Activated CD8-positive, alpha-beta memory T cell treated with anti-CD3 and anti-CD28 coated beads, Interleukin-2, amount 50 U/mL, for 48 hours (primary cell): ENCODE measurements at places on chromosomes 13 and 19.

DNA sequence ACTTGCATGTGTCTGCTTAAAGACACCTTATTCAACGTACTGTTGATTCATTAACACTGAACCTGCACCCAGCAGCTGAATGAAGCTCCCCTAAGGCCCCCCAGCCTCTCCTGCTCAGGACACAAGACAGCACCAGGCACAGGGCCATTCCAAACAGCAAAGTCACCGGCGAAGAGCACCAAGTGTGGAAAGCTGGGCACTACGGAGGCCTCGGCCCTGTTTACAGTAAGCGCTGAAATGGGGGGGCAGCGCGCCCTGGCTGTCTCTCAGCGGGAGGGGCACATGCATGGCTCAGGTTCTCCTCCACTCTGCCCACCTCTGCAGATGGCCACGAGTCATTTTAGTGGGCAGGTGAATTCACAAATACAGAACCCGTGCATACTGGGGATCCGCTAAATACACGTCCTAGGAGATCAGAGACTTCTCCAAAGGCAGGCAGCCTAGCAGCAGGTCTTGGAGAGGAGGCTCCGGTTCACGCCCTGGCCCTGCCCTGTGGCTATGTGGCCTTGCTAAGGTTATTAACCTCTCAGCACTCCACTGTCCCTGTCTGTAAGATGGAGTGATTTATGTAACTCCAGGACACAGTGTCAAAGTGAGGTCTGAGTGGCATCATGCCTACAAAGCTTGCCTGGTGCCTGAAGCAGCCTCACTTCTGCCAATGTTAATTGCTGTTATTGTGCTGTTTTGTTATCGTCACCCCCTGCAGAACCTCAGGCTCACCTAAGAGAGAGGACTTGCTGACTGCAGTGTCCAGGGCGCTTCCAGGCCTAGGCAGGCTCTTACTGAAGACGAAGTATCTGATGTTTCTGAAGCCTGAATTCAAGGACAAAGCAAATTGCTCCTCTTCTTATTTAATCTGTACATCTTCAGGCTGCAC lies 207.4 kb upstream of the SOX1 start:
- no peak for DNase-seq

GRCh38 chr13:24043590-24044350 lies 116.8 kb upstream of the SPATA13 start:
- no peak for DNase-seq

DNA sequence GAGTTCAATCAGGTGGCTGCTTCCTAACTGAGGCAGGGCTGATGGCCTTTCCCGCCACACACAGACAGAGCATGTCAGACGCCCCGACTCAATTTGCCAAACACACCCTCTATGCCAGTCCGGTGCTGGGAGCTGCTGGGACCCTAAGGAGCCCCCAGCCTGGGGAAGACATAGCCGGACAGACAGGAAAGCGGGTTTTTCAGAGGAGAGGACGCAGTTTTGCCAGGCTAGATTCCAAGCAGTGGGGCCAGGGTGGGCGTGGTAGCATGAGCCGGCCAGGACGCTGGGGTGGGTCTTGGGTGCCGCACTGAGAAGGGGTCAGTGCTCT lies 19.8 kb downstream of the MAST3 start:
- DNase-seq: no peak

DNA sequence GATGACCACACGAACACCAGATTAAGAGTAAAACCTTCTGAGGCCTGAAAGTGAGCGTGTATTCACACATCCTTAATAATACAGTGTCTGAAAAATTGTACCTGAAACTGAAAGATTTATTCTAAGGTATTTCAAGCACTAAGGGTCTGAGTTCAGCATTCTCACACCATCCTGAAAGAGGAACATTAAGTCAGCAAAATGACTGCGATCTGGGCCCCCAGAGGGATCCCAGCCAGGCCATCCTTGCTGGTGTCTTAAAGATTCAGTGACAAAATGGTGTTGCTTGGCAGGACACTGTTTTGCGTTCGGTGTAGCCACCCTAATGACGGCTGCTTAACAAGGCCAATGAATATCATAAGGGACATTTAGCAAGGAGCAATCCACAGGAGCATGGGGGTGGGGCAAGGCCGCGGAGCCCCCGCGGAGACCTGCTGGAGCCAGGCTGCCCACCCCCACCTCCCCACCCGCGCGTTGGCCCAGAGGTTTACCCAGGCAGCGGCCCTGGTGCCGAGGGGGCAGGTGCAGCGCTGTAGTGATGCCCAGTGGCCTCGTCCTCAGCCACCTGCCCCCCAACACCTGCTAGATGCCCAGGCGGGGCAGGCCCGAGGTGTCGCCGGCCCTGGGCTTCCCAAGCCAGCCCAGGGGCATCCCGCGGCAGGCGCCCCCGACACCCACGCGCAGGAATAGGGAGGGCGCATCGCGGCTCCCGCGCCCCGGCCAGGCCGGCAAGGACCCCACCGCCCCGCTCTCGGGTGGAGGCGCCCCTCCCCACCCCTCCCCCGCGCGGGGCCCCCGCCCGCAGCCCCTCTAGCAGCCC lies 742 bp downstream of the NALCN start:
- DNase-seq: no peak

DNA sequence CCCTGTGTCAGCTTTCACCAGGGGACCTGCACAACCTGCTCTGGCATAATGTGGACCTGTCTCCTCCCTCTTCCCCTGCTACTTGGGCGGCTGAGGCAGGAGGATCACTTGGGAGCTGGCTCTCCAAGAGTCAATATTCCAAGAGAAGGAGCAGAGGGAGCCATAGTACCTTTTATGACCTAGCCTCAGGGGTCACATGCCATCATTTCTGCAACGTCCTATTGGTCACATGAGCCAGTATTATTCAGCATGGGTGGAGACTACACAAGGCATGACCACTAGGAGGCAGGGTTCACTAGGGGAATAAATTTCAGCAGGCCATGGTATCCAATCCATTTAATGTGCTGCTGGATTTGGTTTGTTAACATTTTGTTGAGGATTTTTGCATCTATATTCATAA lies 12.0 kb upstream of the SHFL start:
- DNase-seq: no peak

DNA sequence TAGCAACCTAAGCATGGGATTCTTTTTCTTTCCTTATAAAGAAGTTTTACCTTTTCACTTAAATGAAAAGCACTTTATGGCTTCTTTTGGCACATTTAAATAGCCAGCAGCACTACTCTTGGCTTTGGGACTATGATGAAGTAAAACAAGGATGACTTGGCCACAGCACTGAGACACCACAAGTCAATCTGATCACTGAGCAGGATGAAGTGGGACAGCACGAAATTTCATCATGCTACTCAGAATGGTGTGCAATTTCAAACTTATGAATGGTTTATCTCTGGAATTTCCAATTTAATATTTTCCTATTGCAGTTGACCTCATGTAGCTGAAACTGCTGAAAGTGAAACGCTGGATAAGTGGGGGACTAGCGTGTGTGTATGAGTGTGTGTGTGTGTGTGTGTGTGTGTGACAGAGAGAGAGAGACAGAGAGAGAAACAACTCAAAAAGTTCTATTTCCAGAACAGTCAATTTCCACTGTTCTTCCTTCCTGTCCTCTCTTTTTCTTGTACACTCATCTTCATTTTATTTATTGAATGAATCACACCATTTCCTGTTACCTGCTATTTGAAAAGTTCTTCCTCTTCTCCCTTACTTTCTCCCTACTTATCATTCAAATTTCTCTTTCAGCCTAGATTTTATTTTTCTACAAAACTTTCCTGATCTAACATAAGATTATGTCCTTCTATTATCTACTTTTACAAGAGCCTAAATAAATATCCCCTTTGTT lies 414.2 kb upstream of the MIR17HG start:
- DNase-seq: no peak

GRCh38 chr13:96844616-96845015 lies 149.7 kb downstream of the OXGR1 start:
- DNase-seq: no peak

DNA sequence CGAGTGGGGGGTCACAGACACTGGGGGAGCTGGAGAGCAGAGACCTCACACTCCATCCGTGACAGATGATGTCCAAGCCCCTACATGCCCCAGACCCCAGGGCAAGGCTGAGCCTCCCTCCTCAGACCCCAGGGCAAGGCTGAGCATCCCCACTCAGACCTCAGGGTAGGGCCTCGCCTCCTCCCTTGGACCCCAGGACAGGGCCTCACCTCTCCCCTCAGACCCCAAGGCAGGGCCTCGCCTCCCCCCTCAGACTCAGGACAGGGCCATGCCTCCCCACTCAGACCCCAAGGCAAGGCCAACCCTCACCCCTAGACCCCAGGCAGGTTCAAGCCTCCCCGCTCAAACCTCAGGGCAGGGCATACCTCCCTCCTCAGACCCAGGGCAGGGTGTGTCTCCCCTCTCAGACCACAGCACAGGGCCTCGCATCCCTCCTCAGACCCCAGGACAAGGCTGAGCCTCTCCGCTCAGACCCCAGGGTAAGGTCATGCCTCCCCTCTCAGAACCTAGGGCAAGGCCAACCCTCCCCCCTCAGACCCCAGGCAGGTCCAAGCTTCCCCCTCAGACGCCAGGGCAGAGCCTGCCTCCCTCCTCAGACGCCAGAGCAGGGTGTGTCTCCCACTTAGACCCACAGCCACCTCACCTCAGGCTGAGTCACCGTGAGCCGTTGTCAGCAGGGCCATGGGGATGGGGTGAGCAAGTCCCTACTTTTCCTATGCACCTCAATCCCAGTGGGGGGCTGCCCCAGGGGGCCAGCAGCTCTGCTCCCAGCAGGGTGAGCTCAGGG lies 1.7 kb upstream of the S1PR4 start:
- DNase-seq: peak; percentile 82

DNA sequence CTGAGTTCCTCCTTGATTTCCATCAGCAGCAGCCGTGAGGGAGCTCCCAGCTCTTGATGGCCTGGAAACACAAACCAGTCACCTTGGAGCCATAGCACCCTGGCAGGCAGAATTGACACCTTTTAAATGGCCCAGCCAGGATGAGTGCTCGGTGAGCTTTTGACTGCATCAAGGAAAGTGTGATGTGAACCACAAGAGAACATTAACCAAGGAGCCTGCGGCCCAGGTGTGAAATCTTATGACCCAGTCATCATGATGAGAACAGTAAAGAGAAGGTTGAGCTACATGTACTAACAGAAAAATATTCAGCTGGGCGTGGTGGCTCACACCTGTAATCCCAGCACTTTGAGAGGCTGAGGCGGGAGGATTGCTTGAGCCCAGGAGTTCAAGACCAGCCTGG lies 22.8 kb downstream of the SUGP2 start:
- DNase-seq: no peak

DNA sequence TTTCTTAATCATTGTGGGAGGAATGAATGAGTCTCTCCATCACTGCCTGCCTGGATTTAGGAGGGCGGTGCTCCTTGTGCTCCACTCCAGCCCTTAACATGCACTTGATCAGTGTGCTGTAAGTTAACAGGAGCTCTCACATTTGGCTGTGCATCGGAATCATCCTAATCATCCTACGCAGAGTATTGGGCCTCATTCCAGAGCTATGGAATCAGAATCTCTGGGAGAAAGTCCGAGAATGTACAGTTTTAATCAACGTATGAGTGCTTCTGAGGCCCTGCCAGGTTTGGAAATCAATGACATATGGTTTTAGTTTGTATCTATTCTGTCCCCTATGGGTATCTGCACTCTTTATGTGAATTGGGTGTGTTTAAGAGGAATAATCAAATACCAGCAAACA lies 34.9 kb upstream of the DCLK1 start:
- DNase-seq: no peak

DNA sequence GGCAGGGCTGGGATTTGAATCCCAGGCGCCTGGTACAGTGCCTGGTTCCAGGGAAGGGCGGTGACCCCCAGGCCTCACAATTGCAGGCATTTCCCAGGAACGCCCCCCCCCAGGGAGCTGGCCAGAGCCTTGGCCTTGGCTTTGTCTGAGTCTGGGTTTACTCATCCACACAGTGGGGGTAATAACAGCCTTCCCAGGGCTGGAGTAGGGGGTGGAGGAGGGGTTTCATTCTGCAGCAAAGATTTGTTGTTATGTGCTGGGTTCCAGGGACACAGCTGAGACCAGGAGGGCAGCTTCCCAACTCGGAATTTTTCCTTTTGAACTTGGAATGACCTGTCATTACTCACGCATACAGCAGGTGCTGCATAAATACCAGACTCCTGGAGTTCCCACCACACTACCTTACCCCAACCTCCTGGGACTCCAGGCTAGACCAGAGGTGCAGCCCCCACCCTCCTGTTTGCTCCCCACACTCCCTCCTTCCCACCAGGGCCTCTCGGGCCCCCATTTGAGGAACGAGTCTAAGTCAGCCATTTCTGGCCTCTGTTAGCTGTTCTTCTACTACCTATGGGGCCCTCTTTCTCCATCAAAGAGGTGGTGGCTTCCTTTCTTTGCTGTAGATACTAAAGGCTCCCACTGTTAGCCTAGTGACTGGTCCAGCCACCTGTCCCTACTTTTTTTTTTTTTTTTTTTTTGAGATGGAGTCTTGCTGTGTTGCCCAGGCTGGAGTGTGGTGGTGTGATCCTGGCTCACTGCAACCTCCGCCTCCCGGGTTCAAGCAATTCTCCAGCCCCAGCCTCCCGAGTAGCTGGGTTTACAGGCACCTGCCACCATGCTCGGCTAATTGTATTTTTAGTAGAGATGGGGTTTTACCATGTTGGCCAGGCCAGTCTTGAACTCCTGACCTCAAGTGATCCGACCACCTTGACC lies 1.6 kb upstream of the ADAMTS10 start:
- no peak for DNase-seq

- DNase-seq: no peak
These were observed 1.1 kb upstream of the SHD start for GRCh38 chr19:4278010-4278409.

DNA sequence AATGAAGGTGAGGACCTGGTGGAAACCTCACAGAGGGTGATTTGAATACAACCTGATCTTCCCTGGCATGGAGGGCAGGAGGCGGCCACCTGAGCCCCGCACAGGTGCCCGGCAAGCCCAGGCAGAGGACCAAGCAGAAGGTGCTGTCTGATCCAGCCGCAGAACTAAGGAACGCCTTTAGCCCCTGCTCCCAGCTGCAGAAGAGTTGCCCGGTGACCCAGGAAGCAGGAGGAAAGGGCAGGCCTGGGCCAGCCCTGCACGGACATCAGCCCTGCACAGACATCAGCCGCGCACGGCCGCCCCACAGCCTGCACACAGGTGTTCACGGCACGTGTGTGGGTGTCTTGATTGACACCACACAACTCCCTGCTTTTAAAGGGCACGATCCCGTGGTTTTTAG lies 43.1 kb downstream of the RASA3 start:
- no peak for DNase-seq

- DNase-seq: no peak
These were observed 440.9 kb downstream of the RFC3 start for GRCh38 chr13:34258646-34259386.

- DNase-seq: no peak
These were observed 52.0 kb downstream of the MPHOSPH8 start for GRCh38 chr13:19685437-19685836.
